ENCODE measurements at places on chromosomes 3 and 15.
A peak's percentile ranks its signal among the peaks of the same experiment; 100 is the strongest.

DNA sequence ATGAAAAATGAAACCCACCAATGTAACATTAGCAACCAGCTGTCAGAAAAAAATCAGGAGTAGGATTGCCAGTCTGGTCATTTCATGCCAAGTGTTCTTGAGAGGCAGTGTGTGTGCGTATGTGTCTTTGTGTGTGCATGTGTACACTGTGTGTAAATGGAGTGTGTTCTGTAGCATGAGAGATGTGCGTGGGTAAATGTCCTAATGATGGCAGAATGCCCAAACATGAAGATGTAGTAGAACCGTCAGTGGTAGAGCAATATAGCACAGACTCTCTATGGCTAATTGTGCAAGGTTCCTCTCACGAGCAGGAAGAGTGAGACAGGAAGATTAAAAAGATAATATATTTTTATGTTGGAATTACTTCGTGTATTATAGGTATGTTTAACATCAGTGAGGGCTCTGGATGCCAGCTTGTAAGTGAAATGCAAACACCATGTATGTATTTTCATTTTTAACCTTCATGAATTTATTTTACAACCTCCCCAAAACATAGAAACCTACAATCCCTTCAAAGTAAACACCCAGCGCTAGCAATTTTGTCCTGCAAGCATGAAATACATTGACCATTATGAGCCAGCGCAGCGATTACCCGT is 1038.7 kb downstream of the IGSF11 start:
- no peak for DNase-seq

GRCh38 chr3:101617478-101617877 is 43.5 kb downstream of the PCNP start:
- no peak for DNase-seq

- DNase-seq, result peak; percentile 60
Observed at GRCh38 chr15:92848852-92849598, 51.1 kb upstream of the CHD2 start.

DNA sequence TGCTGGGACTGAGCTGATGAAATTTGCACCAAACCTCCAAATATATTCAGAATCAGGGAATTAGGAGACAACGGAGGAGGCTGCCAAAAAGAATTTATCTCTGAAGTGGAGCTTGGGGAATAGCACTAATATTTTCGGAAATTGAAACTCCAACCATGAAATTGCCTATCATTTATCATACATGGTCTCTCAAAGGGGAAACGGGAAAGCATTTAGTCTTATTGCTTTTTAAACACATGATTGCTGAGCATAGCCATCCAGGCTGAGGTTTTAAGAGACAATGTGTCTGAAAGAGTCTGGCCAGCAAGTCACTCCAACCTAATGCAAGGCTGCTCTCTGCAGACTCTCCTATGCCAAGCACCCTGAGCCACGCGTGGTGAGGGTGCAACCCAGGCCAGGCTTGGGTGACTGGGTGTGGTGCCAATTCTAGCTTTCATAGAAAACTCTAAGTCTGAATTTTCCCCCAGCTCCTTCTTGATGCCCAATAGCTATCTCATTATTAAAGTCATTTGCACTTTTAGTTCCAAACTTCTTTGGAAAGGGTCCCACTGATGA is 200.2 kb downstream of the RPLP1 start:
- DNase-seq, result no peak

DNA sequence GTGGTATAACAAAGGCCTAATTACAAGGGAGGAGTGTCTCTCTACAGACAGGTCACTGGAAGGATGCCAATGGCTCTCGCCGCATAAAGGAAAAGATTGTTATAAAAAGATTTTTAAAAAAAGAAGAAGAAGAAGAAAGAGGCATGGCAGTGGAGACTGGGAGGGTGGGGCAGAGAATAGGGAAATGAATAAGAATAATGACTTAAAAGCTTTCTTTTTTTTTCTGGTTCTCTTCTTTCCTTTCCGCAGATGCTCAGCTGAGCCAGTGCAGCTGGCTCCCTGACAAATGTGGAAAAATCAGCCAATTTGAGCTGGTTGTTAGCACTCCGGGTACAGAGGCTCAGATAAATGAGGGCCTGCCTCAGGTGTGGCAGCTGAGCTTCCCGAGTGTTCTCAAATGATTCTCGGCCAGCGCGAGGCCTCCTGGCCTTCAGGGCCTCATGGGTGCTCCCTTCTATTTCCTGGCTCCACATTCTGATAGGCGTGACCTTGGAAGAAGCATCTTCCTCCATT is 234.1 kb downstream of the RORA start:
- DNase-seq, result no peak

GRCh38 chr3:193996221-193996620 is 139.7 kb upstream of the HES1 start:
- no peak for DNase-seq

DNA sequence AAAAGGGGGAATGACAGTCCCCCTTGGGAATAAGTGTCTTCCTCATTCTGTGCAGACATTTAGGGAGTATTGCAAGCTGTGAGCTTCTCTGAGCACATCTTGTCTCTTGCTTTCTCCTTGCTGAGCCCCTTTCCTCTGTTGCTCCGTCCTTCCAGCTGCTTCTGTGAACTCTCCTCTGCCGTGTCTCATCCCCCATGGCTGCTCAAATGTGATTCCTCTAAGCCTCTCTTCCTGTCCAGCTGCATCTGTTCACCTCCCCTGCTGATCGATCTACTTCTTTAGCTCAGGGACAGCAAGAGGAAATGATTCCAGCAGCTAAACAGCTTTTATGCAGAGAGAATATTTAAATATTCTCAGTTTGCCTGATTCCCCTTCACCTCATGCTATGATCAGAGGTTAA is 328.0 kb upstream of the DNAJC19 start:
- DNase-seq, result no peak

GRCh38 chr15:70439304-70439877 is 324.0 kb downstream of the UACA start:
- no peak for DNase-seq

DNA sequence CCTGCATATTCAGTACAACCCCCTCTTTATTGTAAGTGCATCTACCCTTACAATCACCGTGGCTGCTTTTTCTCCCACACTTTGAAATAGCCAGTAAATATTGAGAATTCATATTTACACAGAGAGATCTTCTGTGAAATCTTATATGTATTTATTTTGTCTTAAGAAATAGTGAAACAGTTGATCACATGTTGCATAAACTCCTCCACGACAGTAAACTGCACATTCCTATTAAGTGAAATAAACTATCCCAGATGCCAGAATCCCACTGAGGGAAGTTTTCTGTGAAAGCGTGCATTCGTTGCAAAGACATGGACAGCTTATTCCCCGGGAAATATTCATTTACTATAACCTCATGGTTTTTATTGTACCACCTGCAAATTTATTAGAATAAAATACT is 796.0 kb downstream of the ROBO2 start:
- no peak for DNase-seq

GRCh38 chr3:134874737-134875413 is 79.8 kb downstream of the EPHB1 start:
- no peak for DNase-seq

DNA sequence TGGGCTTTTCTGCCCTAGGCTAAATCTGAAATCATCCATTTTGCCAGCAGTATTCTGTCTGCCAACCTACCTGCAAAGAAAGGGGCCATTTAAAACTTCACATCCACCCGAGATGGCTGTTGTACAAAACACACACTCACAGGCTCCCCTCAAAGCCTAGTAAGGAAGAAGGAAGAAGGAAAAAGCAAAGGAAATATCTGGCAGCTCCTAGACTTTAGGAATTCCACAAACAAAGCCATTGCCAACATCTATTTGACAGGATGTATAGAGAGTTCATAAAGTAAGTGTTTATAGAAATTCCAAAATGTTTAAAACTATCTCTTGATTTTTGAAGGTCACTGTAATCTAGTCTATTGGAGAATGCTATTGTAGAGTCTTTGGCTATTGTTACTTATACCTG is 91.9 kb upstream of the THBS1 start:
- DNase-seq, result no peak

- no peak for DNase-seq
Observed at GRCh38 chr3:45994419-45995235, 997 bp downstream of the FYCO1 start.

- DNase-seq, result no peak
Observed at GRCh38 chr3:55226696-55227095, 260.4 kb downstream of the WNT5A start.

DNA sequence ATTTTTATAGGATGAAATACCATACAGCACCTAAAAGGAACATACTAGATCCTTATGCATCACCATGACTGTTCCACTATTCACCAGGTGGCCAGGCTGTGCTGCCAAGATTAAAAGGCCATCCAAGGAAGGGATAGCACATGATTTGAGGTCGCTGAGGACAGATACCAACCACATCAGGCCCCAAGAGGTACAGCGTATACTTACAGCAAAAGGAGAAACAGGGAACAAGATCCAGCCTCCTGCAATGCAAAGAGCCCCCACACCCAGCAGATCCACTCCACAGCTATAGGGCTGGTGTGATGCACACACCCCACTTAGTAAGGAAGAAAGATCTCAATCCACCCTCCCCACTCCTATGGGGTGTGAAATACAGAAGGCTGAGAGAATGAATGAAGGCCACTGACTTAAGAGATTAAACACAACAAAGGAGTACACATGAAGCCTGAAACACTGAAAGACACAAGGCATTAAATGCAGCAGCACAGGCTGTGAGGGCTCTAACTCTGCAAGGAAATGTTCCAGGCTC is 32.0 kb upstream of the ZNF445 start:
- DNase-seq, result no peak

GRCh38 chr3:43177085-43177484 is 71.2 kb upstream of the POMGNT2 start:
- DNase-seq, result no peak

- no peak for DNase-seq
Observed at GRCh38 chr15:96756656-96757055, 426.2 kb downstream of the NR2F2 start.

- no peak for DNase-seq
Observed at GRCh38 chr3:19149368-19149767, 1.1 kb downstream of the KCNH8 start.

DNA sequence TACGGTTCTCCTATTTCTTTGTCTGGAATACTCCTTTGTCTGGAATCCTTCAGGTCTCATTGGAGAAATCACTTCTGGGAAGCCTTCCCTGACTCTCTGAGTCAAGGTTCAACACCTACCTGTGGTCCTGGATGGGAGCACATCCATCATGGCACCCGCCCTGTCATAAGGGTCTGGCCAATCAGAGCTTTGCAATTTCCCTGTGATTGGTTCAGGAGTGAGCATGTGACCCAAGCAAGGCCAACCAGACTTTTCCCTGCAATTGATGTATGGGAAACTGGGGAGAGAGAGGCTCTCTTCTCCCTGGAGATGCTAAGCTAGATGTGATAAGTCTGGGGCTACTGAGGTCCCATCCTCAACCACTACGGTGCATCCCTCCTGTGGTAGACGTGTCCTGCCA is 8.1 kb downstream of the FAM3D start:
- no peak for DNase-seq

- peak; percentile 1 for DNase-seq
Observed at GRCh38 chr3:137767538-137768360, 3.6 kb downstream of the SOX14 start.

GRCh38 chr3:116037954-116038911 is 407.1 kb downstream of the LSAMP start:
- DNase-seq, result no peak

DNA sequence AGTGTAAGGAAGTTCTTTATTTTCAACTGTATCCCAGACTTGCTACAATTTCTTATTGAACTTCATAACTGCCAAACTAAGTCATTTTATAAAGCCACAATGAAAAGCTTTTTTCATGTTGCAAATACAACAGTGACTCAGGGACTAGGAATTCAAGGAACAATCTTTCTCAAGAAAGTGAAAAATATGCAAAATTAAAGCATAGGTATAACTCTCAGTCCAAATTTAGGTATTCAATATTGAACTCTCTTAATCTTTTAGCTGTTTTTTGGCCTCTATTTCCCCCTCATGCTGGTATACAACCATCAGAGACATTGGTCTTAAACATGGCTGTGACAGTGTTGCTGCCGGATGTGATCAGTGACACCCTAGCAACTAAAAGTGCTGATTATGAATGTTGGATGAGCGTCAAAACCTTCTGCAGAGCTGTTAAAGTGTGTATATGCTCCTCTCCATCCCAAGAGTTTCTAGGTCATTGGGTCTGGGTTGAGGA is 476.9 kb downstream of the ZNF385D start:
- no peak for DNase-seq

DNA sequence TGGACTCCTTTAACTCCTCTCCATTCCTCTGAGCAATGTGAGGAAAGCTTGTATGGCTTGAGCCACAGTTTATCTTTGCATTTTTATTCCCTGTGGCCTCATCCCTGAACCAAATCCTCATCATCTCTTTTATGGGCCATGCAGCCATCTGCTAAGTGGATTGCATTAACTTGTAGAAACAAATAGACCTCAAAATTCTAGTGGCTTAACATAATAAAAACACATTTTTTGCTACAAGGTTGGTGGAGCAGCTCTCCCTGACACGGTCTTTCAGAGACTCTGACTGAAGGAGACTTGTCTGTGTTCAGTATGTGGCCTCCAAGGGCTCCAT is 135.3 kb downstream of the RPL22L1 start:
- DNase-seq, result no peak

Data from hepatic stellate cell (primary cell).